ENCODE measurements at places on chromosomes 3 and 15.

DNA sequence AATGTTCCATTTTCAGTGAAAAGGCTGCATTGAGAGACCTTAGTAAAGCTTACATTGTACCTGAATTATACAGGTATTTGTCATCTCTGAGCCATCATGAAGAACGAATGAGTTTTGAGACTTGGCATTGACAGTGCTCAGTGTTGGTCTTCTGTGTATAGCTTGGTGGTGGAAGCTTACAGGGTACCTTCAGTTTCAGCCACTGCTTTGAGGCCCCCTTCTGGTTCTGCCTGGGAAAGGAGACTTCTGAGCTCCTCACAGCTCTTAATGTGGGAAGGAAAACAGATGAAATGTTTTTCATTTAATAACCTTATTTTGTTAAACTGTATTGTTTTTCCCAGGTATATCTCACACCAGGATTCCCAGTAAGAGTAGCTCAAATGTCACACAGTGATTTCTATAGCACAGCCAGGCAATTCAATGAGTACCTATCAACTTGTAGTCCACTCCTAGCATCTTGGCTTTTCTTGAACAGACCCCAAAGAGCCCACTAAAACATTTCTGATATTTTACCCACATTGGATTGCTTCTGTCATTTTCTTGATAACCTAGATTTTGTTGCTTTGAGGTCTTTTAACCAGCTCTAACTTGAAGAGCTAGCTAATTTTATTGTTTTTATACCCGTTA is 5.6 kb downstream of the SERPINI1 start:
- peak; percentile 45 for DNase-seq

- no peak for DNase-seq
Measured at GRCh38 chr3:81995329-81995728, 233.9 kb upstream of the GBE1 start.

DNA sequence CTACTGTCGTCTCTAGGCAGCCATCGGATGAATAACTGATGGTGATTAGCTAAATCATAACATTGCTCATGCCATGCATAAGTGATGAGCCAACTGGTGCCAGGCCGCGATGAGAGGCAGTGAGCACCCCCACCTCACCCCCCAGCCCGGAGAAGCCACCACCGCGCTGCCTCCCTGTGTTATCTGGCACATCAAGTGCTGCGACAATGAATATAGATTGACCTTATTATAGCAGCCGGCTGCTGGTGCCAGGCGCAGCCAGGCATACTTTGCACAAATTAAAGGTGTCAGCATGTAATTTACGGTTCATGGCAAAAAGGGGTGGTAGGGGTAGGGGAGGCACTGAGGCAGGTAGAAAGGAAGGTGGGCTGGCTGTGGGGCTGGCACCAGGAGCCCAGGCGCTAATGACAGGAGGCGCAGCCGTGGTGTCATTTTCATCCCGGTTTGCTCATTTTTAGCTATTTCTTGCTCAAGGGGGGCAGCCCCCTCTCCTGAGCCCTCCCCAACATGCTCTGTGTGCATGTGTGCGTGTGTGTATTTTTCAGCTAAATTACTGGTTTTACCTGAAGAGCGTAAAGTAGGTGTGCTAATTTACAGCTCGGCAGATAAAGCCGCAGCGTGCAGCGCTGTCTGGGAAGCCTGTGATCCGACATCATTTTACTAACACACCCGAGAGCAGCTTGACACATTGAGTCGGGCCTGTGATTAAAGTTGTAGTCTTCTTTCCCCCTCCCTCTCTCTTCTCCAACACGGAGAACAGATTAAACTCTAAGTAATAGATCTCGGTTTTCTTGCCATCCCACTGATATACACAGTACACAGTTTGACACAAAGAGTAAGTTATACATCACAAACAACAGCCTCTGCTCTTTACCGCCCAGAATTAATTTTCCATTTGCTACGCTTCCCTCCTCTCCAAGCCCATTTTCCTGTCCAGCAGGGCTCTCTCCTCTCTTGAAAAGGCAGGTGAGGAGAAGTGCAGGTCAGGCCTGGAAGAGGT is 212.3 kb downstream of the RPLP1 start:
- DNase-seq: peak; percentile 43

- no peak for DNase-seq
Measured at GRCh38 chr15:59053482-59053881, 51.5 kb upstream of the CCNB2 start.

- DNase-seq: no peak
Measured at GRCh38 chr15:73862276-73862675, 11.1 kb upstream of the TBC1D21 start.

DNA sequence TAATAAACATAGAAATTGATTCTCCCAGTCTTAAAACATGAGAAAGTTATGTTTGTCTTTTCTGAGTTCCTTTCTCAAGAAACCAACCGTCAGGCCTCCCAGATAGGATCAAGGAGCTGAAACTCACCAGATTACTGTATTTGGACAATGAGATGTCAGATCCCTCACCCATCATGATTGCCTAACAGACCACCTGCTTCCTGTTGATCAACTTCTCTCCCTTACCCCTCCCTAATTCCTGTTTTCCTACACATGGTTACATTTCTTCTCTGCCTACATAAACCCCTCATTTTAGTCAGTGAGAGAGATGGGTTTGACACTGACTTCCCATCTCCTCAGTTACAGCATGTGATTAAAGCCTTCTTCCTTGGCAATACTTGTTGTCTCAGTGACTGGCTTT is 917.5 kb downstream of the FHIT start:
- DNase-seq: no peak

- DNase-seq: no peak
Measured at GRCh38 chr3:183354874-183355273, 73.5 kb downstream of the MCF2L2 start.
